ENCODE measurements at places on chromosomes 4 and X.

GRCh38 chr4:146329050-146329716, 114.8 kb downstream of the REELD1 start:
- DNase-seq = no peak

GRCh38 chrX:72492499-72492898, 80.1 kb downstream of the HDAC8 start:
- no peak for DNase-seq

GRCh38 chr4:107444-108429, 16.6 kb upstream of the ZNF718 start:
- DNase-seq = no peak

DNA sequence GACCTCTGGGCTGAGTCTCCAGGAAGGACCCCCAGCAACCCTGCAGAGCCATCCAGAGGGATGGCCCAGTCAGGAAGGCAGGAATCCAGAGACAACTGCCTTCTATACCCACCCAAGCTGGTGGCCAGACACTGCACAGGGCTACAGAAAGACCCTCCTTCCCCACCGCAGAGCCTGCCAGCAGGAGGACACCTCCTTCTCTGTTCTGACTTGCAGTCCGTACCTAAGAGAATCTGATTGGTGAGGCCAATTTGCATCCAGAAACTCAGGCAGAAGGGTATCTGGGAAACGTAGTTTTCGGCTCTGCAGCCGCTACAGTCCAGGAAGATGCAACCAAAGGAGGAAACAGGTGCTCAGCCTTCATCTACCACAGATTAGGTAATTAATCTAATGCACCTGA, 155.4 kb upstream of the FRG1 start:
- DNase-seq = no peak

- no peak for DNase-seq
Measured at GRCh38 chrX:101385026-101385684, 836 bp downstream of the BTK start.

GRCh38 chrX:142002471-142002870, 98.8 kb downstream of the MAGEC1 start:
- no peak for DNase-seq

DNA sequence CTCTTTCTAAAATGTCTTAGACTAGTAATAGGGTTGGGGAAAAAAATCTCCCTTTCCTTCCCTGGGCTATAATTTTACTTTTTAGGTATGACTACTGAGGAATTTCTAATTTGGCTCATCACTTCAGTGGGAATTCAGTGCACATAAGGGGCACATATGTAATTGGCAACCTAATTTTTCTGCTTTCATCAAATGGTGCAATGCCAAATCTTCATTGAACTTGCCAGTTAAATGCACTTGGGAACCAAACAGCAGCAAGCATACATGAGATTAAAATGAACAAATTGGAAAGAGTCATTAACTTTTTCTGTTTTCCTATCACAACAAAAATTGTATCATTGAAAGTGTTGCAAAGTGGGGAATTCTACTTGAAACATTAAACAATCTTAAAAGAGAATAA, 2.9 kb upstream of the CCSER1 start:
- DNase-seq = no peak

- no peak for DNase-seq
Measured at GRCh38 chr4:24595659-24596058, 11.3 kb upstream of the DHX15 start.

DNA sequence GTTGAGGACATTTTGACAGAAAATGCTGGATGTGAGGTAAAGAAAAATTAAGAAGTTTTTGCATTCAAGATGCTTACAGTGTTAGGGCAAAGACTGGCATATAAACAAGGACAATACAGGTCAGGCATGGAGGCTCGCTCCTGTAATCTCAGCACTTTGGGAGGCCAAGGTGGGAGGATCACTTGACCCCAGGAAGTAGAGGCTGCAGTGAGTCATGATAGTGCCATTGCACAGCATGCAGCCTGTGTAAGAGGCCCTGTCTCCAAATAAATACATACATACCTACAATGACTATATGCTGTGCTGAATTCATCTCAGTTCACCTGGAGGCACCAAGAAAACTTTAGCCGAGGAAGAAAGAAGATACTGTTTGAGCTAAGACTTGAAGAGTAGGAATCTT, 2.3 kb downstream of the MAGT1 start:
- no peak for DNase-seq

GRCh38 chr4:71713611-71714203, 70.2 kb downstream of the GC start:
- DNase-seq = no peak

GRCh38 chrX:81957900-81958545, 756.1 kb downstream of the SH3BGRL start:
- no peak for DNase-seq

DNA sequence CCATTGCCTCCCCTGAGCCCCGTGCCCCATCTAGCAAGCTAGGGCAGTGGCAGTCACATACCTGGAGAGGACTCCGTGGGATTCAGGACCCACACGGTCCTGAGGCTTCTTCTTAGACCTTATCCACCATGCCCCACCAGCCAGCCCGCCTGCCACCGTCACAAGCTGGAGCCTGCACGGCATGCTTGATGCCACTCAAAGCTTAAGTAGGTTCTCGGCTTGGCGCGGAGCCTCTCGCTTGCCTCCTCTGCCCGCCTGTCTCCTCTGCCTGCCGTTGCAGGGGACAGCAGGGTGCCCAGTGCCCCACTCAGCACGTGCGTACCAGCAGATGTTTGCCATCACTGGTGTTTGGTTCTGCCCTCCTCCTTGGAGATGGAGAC, 14.1 kb downstream of the PSAPL1 start:
- DNase-seq = no peak

DNA sequence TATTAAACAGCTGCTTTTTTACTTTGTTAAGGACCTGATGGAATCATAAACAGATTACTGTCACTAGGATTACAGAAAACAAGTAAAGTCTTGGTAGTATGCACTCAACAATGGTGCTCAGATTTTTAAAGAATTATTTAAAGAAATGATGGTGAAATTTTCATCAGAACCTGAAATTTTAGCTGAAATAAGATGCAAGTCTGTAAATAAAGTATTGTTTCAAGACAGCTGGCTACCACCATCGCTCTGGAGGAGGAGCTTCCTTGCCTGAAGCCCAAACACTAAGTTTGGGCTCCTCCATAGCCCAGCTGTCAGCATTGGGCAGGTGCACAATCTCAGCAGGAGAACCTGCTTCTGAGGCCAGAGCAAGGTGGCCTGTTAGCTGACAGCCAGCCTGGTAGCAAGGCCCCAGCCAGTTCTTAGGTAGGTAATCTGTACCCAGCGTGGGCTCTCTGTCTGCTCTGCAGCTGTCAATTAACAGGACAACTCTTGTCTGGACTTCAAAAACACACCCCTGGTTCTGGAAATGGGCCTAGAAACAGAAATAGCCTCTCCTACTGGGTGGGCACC, 4.6 kb downstream of the GAB1 start:
- no peak for DNase-seq

- no peak for DNase-seq
Measured at GRCh38 chrX:102744307-102744706, 23.8 kb downstream of the GPRASP3 start.
